Hindlimb muscle (tissue), 1 donor: ENCODE measurements at places on chromosomes 1 and 21. TPM values are rescaled to one million over a fixed set of nuclear protein-coding genes. Genes with fewer than 3 reads are reported as not detected.

DNA sequence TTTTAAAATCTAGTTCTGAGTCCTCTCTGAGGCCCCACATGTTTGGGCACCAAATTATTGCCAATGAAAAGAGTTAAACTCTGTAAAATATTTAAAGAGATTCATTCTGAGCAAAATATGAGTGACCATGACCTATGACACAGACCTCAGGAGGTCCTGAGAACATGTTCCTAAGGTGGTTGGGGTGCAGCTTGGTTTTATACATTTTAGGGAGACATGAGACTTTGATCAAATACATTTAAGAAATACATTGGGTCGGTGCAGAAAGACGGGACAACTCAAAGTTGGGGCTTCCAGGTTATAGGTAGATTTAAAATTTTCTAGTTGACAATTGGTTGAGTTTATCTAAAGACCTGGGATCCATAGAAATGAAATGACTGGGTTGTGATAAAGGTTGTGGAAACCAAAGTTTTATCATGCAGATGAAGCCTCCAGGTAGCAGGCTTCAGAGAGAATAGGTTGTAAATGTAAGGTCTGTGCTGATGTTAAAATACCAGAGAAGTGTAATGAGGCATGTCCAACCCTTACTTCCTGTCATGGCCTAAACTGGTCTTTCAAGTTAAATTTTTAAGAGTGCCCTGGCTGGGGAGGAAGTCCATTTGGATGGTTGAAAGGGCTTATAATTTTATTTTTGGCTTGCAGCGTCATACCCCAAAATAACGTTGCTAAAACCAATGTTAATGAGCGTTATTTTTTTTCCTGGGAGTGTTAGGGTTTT is 274.9 kb downstream of the NUF2 start:
- no peak for DNase-seq

DNA sequence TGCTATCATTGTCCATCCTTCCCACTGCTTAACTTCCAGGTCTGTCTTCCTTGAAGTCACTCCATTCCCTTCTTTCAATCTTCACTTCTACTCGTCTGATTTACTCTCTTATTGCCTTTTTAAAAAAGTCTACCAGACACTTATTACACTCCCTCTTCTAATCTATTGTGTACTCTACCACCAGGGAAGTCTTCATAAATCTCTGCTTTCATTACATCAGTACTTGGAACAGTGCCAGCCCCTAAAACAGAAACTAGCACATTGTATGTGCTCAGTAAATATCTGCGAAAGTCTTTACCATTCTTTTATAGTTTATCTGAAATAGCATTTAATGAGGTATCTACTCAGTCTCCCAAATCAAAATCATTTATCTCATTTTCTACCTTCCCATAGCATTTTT is 236.4 kb downstream of the USH2A start:
- no peak for DNase-seq

Gene ANXA9
- polyA plus RNA-seq, result 3.8 TPM

GRCh38 chr1:248155927-248156326 is 11.0 kb downstream of the OR2M5 start:
- no peak for DNase-seq

DNA sequence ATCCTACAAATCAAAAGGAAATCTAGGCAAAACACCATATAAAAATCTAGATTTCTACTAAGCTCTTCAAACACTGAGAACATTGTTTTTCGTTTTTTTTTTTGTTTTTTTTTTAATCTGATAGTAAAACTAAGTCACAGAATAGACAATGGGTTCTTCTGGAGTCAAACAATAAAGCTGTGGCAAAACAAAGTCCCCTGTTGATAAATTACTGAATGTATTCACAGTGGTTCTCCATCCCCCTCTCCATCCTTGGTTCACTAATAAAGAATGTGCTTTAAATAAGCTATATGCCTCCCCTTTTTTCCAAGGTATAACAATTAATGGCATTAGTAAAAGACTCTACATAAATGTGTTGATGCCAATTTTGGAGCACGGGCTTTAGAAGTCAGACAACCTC is 16.7 kb upstream of the ATP1B1 start:
- no peak for DNase-seq

Gene PCNT
- 68.3 TPM for polyA plus RNA-seq

DNA sequence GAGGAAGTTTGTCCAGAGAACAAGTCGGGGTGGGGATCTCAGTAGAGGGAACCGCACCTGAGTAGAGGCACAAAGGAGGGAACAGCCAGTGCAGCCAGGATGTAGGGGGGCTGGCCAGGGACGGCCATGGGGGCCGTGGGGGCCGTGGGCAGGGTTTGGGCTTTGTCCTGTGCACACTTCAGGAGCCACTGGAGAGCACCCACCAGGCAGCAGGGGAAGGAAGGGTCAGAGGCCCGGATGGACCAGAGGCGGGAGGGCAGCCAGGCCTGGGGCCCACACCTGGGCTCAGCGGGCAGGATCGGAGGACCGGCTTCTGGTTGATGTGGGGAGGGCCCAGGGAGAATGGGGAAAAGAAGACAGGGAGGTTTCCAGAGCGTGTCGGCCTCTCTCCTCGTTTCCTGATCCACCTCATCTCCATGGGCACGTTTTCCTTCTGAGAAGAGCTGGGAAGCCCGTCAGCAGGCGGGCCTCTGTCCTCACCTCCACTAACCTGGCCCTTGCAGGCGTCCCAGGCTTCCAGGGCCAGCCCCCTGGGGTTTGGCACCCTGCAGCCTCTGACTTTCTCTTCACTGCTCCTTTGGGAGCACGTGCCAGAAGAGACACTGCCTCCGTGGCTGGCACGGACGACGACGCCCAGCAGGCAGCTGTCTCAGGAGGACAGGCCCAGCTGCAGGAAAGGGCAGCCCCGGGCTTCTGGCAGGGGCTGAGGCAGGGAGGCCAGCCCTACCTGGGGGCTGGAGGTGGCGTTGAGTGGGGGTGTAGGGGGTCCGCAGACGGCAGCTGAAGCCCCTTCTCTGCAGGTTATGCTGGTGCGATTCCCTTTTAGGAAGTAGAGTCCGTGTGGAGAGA is 16.8 kb upstream of the PDXK start:
- DNase-seq, result no peak

GRCh38 chr1:109925159-109925990 is 14.7 kb downstream of the CSF1 start:
- no peak for DNase-seq

Gene KCNQ4
- 44.5 TPM for polyA plus RNA-seq

DNA sequence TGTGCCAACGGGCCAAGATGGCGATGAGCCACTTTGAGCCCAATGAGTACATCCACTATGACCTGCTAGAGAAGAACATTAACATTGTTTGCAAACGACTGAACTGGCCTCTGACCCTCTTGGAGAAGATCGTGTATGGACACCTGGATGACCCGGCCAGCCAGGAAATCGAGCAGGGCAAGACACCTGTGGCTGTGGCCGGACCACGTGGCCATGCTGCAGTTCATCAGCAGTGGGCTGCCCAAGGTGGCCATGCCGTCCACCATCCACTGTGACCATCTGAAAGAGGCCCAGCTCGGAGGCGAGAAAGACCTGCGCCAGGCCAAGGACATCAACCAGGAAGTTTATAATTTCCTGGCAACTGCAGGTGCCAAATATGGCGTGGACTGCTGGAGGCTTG is 32.2 kb upstream of the GPR137B start:
- DNase-seq, result no peak

GRCh38 chr1:15344800-15345704 is 64.6 kb upstream of the EFHD2 start:
- no peak for DNase-seq
